Occipital lobe (tissue), 3 donors: ENCODE measurements at places on chromosomes 16 and 17. TPM values are rescaled to one million over a fixed set of nuclear protein-coding genes. Genes with fewer than 3 reads are reported as not detected.

The NOXO1 gene
- total RNA-seq = 0.78 TPM

The KRTAP9-4 gene
- total RNA-seq = not detected

The SLC16A13 gene
- total RNA-seq = 0.47 TPM

The DPEP3 gene
- not detected for total RNA-seq

The GJD3 gene
- 0.31 TPM for total RNA-seq

The ABCA3 gene
- 34.8 TPM for total RNA-seq

The ZNF598 gene
- 5.5 TPM for total RNA-seq

The ZNF19 gene
- total RNA-seq = 8.7 TPM

The GPR179 gene
- 0.31 TPM for total RNA-seq

The ASIC2 gene
- total RNA-seq = 13.1 TPM

The CES3 gene
- 0.78 TPM for total RNA-seq

The BEAN1 gene
- total RNA-seq = 4.1 TPM

The CCR7 gene
- total RNA-seq = not detected

The SBK1 gene
- 19.5 TPM for total RNA-seq

The GNAO1 gene
- 48.0 TPM for total RNA-seq

The MEIOB gene
- not detected for total RNA-seq

The TNK1 gene
- total RNA-seq = 0.94 TPM

The NACA2 gene
- total RNA-seq = not detected

The HBA1 gene
- 270 TPM for total RNA-seq

The MAPK7 gene
- 15.3 TPM for total RNA-seq

The REXO5 gene
- 9.4 TPM for total RNA-seq

The KRTAP3-2 gene
- total RNA-seq = not detected

The PRSS21 gene
- not detected for total RNA-seq

The KRT23 gene
- 0.16 TPM for total RNA-seq

The PYY gene
- not detected for total RNA-seq

The POLG2 gene
- total RNA-seq = 12.6 TPM

The KRTAP2-3 gene
- not detected for total RNA-seq

The NDRG4 gene
- total RNA-seq = 217 TPM

The VTN gene
- total RNA-seq = 0.31 TPM

The SKAP1 gene
- total RNA-seq = 0.62 TPM

The SAMD14 gene
- 21.5 TPM for total RNA-seq

The RRAD gene
- total RNA-seq = 0.94 TPM

The PLK1 gene
- 1.1 TPM for total RNA-seq

The SOX15 gene
- 0.47 TPM for total RNA-seq

The HEATR9 gene
- not detected for total RNA-seq

The RND2 gene
- total RNA-seq = 3.6 TPM

The TNFRSF17 gene
- total RNA-seq = not detected

The PLSCR3 gene
- 10.0 TPM for total RNA-seq
